NCI-H526 (cell line): ENCODE measurements at places on chromosomes 7 and 10.

GRCh38 chr7:2209146-2209960 lies 23.4 kb downstream of the MAD1L1 start:
- peak; percentile 65 for DNase-seq

DNA sequence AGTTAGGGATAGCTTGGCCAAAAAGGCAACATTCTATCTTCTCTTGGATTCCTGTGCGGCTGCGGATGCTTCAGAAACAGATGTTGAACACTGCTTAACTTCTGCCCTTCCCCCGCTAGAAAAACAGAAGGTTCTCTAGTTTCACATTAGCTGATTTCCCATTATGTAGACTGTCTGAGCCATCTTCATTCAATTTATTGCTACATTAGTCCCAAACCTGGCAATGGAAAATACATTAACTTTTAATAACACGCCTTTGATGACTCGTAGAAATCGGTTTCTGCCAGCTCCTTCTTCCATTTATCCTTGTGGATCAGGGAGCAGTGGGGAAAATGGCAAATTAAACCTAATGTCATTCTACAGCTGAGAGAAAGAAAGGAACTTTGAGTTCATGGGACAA lies 119.9 kb downstream of the SLC16A9 start:
- DNase-seq: no peak

DNA sequence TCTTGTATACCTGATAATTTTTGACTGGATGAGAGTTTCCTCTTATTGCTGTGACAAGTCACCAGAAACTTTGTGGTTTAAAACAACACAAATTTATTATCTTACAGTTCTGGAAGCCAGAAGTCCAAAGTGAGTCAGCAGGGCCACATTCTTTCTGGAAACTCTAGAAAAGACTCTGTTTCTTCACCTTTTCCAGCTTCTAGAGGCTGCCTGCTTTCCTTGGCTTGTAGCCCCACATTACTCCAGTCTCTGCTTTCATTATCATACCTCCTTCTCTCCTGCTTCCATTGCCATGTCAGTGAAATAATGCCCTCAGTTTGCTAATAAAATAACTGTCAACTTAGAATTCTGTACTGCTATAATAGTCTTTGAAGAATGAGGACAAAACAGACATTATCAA lies 65.3 kb downstream of the VCL start:
- DNase-seq: no peak

DNA sequence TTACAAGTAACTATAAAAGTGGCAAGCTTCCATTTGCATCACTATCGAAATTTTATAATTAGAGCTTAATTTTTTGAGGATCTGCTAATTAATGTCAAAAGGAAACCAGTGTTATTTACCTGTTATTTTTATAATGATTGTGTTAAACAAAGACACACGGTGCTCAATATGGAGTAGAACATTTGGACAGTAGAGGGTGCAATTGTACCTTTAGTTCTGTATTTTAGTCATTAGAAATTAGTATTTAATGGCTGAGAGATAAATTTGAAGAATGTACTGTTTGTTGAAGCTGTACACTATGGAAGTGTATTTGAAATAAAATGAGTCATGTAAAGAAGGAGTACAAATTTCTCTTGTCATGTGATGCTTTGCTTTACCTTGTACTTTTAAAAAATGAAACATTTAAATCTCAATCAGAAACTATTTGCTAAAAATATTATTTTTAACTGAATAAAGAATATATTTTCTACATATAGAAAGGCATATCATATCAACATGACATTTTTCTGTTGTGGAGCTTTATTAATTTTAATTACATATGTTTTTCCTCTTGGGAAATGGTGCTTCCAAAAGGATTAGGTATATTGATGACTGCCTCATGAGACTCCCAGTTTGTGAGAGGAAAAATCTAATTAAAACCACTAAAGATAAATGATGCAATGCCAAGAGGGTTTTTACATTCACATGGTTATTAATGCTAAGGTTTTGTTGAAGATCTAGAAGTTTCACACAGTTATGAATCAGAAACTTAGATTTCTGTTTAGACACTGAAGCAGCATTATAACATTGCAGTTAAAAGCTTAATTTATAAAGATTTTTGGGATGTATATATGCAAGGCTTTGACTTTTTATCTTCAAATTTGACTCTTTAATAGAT lies 10.4 kb upstream of the PRKG1 start:
- peak; percentile 0 for DNase-seq

DNA sequence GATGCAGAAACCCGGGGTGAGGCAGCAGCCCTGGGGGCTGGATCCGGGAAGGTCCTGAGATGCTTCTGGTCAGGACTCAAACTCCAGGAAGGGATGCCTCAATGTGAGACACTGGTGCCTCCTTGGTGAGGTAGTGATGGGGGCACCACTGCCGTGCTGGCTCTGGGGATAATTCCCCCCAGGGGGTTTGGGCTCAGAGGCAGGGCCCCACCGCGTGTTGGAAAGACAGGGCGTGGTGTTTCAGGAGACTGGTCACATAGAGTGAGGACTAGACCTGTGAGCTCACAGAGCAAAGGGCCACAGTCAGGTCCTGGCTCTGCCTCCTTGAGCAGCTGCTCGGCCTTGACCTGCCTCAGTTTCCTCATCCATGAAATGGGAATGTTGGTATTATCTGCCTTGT lies 361.9 kb downstream of the GLRX3 start:
- no peak for DNase-seq

GRCh38 chr10:43653746-43654145 lies 5.1 kb upstream of the ZNF32 start:
- DNase-seq: no peak

DNA sequence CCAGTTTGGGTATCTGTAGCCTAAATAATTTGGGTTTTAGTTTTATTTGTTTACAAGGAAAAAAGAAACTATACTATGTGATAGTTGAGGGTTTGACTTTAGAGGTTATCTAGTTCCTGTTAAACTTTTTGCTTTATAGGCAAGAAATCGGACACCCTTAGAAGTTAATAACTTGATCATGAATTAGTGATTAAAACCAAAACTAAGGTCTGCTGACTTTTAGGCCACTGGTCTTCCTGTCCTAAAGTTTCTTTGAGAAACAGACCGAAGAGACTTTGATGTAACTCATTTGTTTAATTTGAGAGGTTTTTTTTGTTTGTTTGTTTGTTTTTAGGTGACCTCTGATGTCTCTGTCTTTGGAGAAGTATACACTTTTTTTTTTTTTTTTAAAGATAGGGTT lies 59.7 kb downstream of the PHTF2 start:
- no peak for DNase-seq

- no peak for DNase-seq
Observed at GRCh38 chr7:41420421-41420820, 282.5 kb downstream of the INHBA start.

DNA sequence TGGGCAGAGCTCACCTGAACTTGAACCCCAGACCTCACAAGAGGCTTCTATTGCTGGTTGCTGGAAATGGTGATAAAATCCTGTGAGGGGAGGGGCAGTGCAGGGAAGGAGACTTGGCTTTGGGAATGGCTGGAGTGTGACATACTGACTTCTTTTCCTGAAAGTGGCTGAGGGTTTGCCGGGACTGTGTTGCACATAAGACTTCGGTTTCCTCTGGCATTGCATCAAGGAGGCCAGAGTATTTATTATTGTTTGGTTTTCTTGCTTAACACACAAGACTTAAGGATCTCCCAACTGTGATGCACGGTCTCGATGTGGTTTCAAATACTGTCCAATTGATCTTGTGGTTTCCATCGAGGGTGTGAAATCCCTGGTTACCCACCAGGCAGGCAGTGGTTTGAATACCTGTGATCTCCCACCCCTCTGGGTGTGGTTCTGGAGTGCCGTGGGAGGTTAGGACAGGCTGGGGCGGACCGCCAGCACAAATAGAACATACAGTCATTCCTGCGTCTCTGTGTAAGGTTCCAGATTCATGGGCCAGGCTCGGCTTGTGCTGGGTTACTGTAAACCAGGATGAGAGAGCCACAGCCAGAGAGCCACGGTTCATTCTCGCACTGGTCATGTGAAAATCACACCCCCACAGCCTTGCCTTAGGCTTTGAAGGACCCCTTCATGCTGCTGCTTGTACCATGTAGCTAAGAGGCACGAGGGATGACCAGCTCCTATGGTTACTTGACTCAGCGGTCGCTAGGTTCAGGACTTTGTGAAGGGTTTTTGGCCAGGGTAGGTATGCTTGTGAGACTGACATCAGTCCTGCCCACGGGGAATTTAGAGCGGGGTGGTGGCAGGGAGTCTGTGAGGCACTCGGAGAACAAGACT lies 39.2 kb downstream of the WBP1L start:
- DNase-seq: no peak

GRCh38 chr10:43610636-43611035 lies 4.4 kb downstream of the ZNF485 start:
- DNase-seq: no peak

DNA sequence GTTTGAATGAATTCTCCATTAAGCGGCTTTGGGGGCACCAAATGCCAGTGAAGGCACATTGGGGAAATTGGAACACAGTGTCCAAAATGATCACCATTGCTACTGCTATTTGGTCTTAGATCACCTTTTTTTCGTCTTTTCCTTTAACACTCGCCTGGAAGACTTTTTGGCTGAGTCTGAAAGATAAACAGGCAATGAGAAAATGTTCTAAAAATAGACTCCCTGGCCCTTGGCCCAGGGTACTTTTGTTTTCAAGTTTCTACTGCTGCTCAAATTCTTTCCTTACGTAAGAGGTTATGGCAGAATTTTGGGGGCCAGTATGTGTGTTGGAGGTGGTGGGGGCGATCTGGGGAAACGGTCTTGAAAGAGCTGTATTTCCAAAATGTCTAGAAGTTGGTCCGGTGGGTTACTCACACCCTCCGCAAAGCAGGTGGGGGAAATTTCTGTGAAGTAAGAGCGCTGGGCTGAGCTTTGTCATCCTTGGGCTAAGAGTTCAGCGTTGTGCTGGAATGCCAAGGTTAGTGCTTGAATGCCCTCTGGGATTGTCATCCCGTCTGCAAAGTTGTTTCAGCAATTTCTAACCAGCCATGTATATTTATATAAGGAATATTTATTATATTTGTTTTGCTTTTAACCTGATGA lies 1.3 kb upstream of the ITPRIP start:
- no peak for DNase-seq

DNA sequence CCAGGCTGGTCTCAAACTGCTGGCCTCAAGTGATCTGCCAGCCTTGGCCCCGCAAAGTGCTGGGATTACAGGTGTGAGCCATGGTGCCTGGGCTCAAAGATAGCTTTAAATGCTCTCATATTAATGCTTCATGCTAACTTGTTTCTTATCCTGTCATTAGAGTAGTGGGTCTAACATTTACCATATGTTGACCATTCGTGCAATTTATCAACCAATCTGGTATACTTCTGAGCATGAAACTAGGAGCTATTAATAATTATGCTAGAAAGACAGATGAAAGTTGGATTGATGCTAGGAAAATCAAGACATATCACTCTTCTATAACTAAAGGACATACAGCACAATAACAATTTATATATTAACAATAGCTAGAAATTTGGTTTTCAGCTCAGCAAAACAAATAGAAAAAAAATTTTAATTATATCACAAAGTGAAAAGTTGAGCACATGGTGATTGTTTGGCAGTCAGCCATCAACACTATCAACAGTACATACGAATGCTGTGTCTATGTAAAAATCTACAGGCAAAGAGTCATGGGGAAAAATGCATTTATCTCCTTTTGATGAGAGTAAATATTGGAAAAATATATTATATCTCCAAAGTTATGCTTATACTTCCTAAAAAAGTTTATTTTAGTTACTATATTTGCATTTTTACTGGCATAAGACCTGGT lies 112.1 kb upstream of the ABCB5 start:
- no peak for DNase-seq

DNA sequence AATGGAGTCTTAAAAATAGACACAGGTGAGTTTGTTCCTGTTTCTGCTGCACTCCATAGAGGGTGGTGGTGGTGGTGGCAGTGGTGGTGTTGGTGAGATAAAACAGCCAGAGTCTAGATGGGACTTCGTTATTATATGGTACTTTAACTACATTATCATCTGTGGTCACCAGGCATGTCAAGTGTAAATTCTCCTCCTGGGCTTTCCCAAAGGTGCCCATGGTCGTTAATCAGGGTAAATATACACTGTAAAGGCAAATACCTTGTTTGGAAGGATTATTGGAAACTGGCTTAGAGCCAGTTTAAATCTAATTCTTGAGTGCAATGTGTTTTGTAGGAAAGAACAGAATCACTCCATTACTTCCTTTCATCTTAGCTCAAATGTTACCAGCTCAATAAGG lies 21.5 kb upstream of the COMMD3 start:
- DNase-seq: no peak

- DNase-seq: no peak
Observed at GRCh38 chr10:50990568-50991455, 83.5 kb upstream of the PRKG1 start.

- DNase-seq: no peak
Observed at GRCh38 chr10:109961174-109962001, 38.1 kb upstream of the XPNPEP1 start.

GRCh38 chr7:121563177-121563576 lies 167.1 kb upstream of the FAM3C start:
- no peak for DNase-seq

DNA sequence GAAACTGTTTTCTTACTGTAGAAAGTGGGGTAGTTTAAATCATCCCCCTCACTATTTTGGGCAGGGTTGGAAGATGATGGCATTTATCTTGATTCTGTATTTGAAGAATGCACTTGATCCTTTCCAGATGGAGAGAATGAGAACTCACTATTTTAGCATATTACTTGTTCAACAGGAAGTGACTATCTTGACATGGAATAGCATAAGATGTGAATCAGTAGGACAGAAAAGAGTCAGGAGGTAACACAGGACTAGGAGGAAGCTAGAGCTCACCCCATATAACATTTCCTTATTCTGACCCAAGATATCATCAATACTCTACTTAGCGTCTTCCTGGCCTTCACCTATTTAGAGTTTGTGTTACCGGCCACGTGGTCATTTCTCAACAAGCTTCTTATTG lies 400.2 kb downstream of the PHTF2 start:
- no peak for DNase-seq

GRCh38 chr7:24346129-24346528 lies 62.1 kb downstream of the NPY start:
- no peak for DNase-seq

DNA sequence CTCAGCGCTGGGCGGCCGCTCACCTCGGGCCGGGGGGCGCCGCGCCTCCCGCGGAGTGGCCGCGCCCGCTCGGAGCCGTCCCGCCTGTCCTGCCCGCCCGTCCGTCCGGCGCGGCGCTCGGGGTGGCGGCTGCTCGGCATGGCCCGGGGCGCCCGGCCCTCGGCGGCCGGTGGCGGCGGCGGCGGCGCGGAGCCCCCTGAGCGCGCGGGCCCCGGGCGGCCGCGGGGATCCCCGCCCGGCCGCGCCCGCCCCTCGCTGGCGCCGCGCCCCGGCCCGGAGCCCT lies 338 bp downstream of the SDK1 start:
- no peak for DNase-seq

- DNase-seq: peak; percentile 2
Observed at GRCh38 chr10:12556039-12556438, 206.7 kb downstream of the CAMK1D start.

DNA sequence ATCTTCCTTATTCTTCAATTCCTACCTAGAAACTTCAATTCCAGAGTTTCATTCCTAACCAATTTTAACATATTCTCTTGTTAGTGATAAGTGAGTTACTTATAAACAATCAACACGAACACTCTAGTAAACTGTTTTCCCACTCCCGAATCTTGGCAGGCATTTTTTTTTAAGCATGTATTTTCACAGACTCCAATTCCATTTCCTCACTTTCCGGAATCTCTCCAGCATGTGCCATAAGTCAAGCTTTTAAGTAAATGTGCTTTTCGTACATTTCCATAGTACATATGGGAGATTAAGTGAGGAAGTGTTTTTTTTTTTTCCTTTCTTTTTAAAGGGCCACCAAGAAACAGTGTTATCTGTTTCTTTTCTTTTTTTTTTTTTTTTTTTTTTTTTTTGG lies 89.1 kb downstream of the FGFR2 start:
- no peak for DNase-seq
